Thyroid gland (tissue), 4 donors: ENCODE measurements at places on chromosomes 2 and 18.

- no peak for DNase-seq
Measured at GRCh38 chr2:28588292-28588670, 92.4 kb downstream of the PLB1 start.

- DNase-seq: no peak
Measured at GRCh38 chr2:179626261-179626660, 235.2 kb downstream of the ZNF385B start.

DNA sequence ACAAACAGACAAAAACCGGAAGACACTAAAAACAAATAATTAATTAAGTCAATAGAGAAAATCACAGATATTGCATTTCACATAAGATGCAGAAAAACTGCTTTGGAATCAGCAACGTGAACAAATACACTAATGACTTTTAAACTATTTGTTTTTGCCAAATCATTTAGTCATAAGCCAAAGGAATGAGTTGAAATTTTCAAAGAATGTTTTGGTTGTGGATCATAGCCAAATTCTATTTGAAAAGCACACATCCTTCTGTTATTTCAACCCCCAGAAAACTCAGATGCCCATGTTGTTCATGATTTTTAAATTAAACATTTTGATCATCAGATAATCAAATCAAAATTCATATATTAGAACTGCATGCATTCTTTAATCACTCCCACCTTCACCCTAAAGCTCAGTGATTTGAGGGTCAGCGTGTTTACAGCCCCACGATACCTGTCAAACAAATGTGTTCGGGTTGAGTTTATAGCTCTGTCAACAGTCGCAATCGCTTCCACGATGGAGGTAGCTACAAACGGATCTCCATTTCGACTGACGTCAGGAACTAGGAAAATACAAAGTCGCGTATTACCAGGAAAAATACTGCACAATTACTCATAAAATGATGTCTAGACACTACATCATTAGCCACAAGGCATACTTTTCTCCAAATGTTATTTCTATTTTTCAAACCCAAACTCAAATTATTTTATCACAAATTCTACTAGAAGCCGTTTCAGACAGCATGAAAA is 90.2 kb downstream of the PXDN start:
- DNase-seq: no peak

GRCh38 chr18:79911344-79912270 is 39.8 kb downstream of the SLC66A2 start:
- no peak for DNase-seq

GRCh38 chr18:50706651-50707050 is 113.2 kb downstream of the MRO start:
- no peak for DNase-seq

GRCh38 chr2:44301111-44301510 is 25.8 kb downstream of the SLC3A1 start:
- no peak for DNase-seq

DNA sequence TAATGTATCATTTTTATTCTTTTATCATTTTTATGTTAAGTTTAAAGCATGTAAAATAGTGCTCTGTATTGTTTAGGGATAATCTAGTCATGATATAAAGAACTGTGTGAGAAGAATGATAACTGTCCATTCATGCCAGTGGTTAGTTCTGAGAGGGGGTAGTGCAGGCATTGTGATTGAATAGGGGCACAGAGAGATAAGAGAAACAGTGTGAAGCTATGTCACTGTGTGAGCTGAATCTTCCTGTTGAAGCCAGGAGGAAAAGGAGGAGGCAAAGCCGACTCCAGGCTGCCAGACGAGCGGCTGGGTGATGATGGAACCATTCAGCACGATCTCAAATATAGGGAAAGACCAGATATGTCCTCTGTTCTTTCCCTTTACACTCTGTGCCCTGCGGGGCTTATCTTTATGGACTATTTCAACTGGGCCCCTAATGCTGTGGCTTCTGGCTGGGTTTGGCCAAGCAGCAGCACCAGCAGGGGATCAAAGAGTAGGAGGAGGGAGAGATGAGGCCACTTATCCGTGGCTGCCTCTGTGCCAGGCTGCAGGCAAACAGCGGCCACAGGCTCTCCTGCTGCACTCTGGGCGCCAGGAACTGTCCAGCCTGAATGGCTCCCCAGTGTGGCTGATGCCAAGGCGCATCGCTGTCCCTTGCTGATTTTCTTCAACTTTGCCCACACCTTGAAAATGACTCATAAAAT is 128.0 kb downstream of the SPP2 start:
- peak; percentile 7 for DNase-seq

- DNase-seq: no peak
Measured at GRCh38 chr18:43372773-43373172, 95.5 kb upstream of the SYT4 start.

GRCh38 chr2:180325416-180326120 is 318.5 kb upstream of the CWC22 start:
- no peak for DNase-seq

GRCh38 chr2:28558158-28558820 is 62.4 kb downstream of the PLB1 start:
- no peak for DNase-seq

- no peak for DNase-seq
Measured at GRCh38 chr2:219478916-219479315, 19.8 kb upstream of the GMPPA start.

GRCh38 chr2:213089438-213089837 is 62.0 kb downstream of the IKZF2 start:
- no peak for DNase-seq
